ENCODE measurements at places on chromosomes 1 and 21.

GRCh38 chr1:23661887-23662286 is 29.7 kb upstream of the RPL11 start:
- no peak for DNase-seq

DNA sequence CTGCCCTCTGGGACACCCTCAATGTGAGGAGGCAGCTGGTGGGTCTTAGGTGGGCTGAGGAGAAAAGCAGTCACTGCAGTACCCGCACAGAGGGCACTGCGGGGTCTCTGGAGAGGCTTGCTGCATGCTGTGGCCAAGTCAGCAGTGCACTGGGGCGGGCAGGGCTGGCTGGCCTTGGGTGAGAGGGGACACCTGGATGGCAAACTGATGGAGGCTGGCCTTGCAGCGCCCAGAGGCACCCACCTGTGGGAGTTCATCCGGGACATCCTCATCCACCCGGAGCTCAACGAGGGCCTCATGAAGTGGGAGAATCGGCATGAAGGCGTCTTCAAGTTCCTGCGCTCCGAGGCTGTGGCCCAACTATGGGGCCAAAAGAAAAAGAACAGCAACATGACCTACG is 3.2 kb downstream of the ELF3 start:
- DNase-seq, result no peak

- no peak for DNase-seq
Observed at GRCh38 chr1:173757666-173758065, 42.9 kb downstream of the KLHL20 start.

GRCh38 chr1:84206375-84206774 is 62.3 kb downstream of the PRKACB start:
- no peak for DNase-seq
